ENCODE measurements at places on chromosomes 16 and 17.

- no peak for DNase-seq
These were observed 31.3 kb downstream of the PLCG2 start for GRCh38 chr16:81810361-81810760.

- no peak for DNase-seq
These were observed 32.4 kb downstream of the HSBP1 start for GRCh38 chr16:83840060-83840617.

DNA sequence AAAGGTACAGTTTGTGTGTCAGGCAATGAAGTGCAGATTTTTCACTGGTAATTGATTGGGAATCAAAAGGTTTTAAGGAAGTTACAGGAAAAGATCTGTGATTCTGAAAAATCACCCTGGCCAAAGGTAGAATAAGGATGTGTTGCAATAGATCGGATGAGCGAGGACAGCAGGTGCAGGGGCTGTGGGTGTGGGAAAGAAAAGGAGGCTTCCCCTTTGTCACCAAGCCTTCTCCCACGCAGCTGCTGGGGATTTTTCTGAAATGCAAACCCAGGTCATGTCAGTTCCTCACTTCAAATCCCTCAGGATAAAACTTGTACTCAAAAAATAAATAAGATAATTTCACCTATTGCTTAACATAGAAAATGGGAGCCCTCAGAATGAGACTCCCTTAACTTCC, 47.9 kb upstream of the ARHGAP17 start:
- DNase-seq, result no peak

GRCh38 chr17:61904094-61904710, 23.6 kb downstream of the INTS2 start:
- no peak for DNase-seq

DNA sequence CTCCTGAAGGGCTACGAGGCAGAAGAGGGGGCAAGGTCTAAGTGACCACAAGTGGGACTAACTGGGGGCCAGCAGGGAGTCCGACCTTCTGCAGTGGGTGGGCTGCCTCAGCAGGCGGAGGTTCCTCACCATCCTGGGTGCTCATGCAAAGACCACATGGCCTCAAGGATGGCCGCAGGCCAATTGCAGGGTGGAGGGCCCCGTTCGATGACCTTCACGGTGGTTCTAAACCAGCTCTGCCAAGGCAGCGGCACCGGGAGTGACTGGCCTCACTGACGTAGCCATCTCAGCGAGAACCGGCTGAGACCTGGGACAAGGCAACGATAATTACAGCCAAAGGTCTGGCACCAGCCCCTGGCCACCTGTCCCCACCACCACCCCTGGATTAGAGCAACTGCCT, 5.7 kb downstream of the SMIM5 start:
- no peak for DNase-seq

- no peak for DNase-seq
These were observed 258.6 kb downstream of the SNX29 start for GRCh38 chr16:12235110-12235509.

- no peak for DNase-seq
These were observed 22.3 kb downstream of the BAIAP2 start for GRCh38 chr17:81057079-81057730.

DNA sequence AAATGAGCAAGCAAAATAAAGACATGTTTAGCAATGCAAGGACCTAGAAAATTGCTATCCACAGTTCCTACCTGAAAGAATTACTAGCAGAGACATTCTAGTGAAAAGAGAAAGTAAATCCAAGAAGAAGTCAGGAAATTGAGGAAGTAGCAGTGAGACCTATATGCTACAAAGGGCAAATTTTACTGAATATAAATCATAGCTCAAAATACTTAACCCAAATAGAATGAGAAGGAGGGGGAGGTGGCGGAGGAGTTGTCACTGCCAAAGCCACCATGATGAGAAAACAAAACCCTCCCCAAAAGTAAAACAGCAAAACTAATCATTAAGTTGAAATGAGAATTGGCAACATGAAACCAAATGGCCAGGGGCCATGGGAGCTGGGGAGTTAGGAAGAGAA, 39.3 kb downstream of the PITPNM3 start:
- DNase-seq, result no peak
